ENCODE measurements at places on chromosomes 6 and 20. TPM values are rescaled to one million over a fixed set of nuclear protein-coding genes. Genes with fewer than 3 reads are reported as not detected.

Gene CTCFL
- total RNA-seq, result not detected

Gene ARHGAP40
- not detected for total RNA-seq

Gene C2
- total RNA-seq, result 17.2 TPM

Gene ATF6B
- 23.6 TPM for total RNA-seq

Gene LRRC73
- total RNA-seq, result not detected

Gene RSPO3
- 90.6 TPM for total RNA-seq

Gene TRAPPC3L
- total RNA-seq, result not detected

Measured in gastroesophageal sphincter (tissue), 4 donors.